Karpas-422 (cell line): ENCODE measurements at places on chromosomes 2 and 18. TPM values are rescaled to one million over a fixed set of nuclear protein-coding genes. Genes with fewer than 3 reads are reported as not detected.

- no peaks in the 10 kb centered on the region for H3K36me3 ChIP-seq
- H3K4me3 ChIP-seq = no peak overlapping the region
- no peaks in the 10 kb centered on the region for H3K4me1 ChIP-seq
Observed at GRCh38 chr2:19879120-19879519, 22.7 kb downstream of the TTC32 start.

- no peaks in the 10 kb centered on the region for H3K4me1 ChIP-seq
- no peak overlapping the region for H3K27ac ChIP-seq
- no peak overlapping the region for H3K4me3 ChIP-seq
- no peaks in the 10 kb centered on the region for H3K36me3 ChIP-seq
- H3K27me3 ChIP-seq = no peaks in the 10 kb centered on the region
Observed at GRCh38 chr2:79980816-79981215, 323.7 kb downstream of the LRRTM1 start.

- no peak overlapping the region for H3K27ac ChIP-seq
- H3K4me1 ChIP-seq = no peaks in the 10 kb centered on the region
- no peaks in the 10 kb centered on the region for H3K27me3 ChIP-seq
- H3K36me3 ChIP-seq = no peaks in the 10 kb centered on the region
Observed at GRCh38 chr2:39338502-39338901, 94.7 kb upstream of the CDKL4 start.

DNA sequence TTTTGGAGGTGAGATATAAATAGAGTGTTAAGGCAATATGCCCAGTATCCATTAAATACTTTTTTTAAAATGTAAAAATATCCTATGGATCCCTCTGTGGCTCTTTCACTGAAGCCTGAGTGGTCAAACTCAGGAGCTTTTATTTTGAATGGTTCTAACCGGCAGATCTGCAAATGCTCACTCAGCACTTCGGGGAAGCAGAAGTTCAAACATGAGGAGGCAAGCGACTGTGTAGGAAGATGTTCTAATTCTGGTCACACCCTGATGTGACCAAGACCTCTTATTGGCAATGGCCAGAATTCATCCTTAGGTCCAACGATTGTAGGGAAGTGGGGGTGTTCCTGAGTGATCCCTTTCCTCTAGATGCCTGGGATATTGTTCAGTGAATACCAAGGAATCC, 168.8 kb downstream of the CDCA7 start:
- H3K27me3 ChIP-seq = no peaks in the 10 kb centered on the region
- no peak overlapping the region for H3K27ac ChIP-seq
- no peaks in the 10 kb centered on the region for H3K4me1 ChIP-seq
- H3K36me3 ChIP-seq = no peaks in the 10 kb centered on the region
- no peak for DNase-seq
- H3K4me3 ChIP-seq = no peak overlapping the region

DNA sequence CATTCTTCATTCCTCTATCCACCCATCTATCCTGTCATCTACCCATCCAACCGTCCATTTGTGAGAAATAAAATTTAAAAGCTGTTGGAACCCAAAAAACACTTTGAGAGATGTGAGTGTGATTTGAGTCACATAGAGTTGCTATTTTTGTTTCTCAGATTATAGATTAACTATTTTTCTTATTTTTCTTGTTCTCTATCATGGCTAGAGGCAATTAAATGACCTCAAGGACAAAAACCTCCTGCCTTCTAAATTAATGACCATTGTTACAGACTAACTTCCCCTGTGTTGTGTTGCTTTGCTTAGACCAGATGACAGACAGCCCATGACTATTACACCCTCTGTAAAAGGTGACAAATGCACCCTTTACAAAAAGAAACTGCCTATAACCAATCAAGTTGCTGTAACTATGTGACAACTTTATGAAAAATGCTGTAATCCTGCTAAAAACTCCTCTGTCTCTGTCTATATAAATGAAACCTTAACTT, 207.9 kb upstream of the CXCR4 start:
- no peaks in the 10 kb centered on the region for H3K36me3 ChIP-seq
- no peak overlapping the region for H3K4me3 ChIP-seq

DNA sequence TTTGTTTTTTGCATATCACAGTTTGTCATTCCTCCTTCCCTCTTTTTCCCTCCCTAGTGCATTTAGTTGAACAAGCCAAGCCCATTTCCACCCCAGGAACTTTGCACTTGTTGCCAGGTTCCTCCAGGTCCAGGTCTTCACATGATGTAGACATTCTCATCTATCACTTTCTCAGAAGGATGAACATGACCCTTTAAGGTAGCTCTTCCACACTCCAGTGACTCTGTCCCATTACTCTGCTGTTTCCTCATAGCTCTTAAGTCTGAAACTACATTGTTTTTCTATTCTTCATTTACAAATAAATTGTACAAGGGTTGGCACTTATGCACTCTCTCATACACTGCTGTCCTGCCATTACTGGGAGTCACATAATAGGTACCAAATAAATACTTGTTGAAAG, 6.1 kb downstream of the KYNU start:
- no peaks in the 10 kb centered on the region for H3K27me3 ChIP-seq
- no peak overlapping the region for H3K27ac ChIP-seq
- peaks cover 8% of the 10 kb centered on the region for H3K4me1 ChIP-seq
- H3K4me3 ChIP-seq = no peak overlapping the region

- H3K4me1 ChIP-seq = no peaks in the 10 kb centered on the region
- H3K4me3 ChIP-seq = no peak overlapping the region
- no peak overlapping the region for H3K27ac ChIP-seq
- no peak for DNase-seq
- no peaks in the 10 kb centered on the region for H3K27me3 ChIP-seq
- no peaks in the 10 kb centered on the region for H3K36me3 ChIP-seq
Observed at GRCh38 chr18:74834424-74835309, 237.0 kb downstream of the ZNF407 start.

GRCh38 chr2:164213916-164214315, 407.4 kb downstream of the GRB14 start:
- no peaks in the 10 kb centered on the region for H3K36me3 ChIP-seq
- DNase-seq = no peak
- no peak overlapping the region for H3K4me3 ChIP-seq
- H3K27ac ChIP-seq = no peak overlapping the region
- H3K4me1 ChIP-seq = no peaks in the 10 kb centered on the region

DLX1 gene
- 1.0 and 1.2 TPM in 2 replicates for total RNA-seq

TNS1 gene
- 1.7 TPM in 1 of 2 replicates, not detected in the other for total RNA-seq

RESP18 gene
- not detected in 2 replicates for total RNA-seq

CCDC121 gene
- 1.2 and 2.9 TPM in 2 replicates for total RNA-seq

LYG1 gene
- total RNA-seq = 2.4 and 2.7 TPM in 2 replicates

CDK5R2 gene
- total RNA-seq = 0.61 TPM in 1 of 2 replicates, not detected in the other

ATP8B1 gene
- not detected in 2 replicates for total RNA-seq
